ENCODE measurements at places on chromosomes 5 and 9.

DNA sequence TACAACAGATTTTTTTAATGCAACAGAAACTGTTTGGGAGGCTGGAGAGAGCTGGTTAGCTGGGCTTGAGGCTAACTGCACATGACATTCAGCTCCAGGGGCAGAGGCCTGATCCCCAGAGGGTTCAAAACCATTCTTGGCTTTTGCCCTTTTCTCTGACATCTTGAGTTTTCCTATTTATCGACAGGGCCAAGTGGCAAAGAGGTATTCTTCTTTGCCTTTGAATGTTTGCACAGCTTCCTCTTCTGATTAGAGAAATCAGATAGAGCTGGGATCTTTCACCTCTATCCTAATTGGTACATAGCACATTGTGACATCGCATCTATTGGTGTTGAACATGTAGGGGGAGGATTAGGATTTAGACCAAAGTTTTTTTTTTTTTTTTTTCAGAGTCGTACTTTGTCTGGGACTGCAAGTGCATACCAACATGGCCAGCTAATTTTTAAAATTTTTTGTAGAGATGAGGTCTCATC, 143.7 kb downstream of the ACTBL2 start:
- no peak overlapping the region for H3K4me3 ChIP-seq
- no peak overlapping the region for H3K27ac ChIP-seq
- no peak for DNase-seq

DNA sequence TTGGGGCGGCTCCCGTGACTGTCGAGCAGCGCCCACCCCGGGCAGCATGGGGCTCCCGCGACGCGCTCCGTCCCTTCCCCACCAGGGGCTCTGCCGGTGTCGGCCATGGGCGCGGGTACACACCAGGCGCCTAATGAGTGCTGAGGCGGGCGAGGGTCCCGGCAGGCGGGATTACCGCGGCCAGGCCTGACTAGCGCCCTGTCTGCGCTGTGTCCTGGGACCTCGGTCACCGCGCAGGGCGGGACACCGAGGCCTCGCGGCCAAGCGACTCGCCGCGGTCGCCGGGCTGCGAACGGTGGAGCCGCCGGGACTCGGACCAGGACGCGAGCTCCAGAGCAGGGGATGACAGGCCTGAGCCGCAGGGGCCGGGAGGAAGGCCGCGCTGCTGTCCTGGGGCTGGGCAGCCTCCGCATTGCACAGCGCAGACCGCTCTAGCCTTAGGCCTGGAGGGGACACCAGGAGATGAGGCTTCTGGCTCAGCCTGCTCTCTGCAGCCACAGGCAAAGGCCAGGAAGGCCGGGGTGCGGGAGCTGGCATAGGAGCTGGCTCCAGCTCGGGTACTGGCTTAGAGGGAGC, 14.1 kb downstream of the LCN10 start:
- H3K4me3 ChIP-seq: peak overlapping the region; percentile 63
- H3K36me3 ChIP-seq: peaks cover 30% of the 10 kb centered on the region
- no peak overlapping the region for H3K27ac ChIP-seq
- DNase-seq: no peak
- peaks cover 37% of the 10 kb centered on the region for H3K4me1 ChIP-seq
- H3K27me3 ChIP-seq: no peaks in the 10 kb centered on the region

GRCh38 chr5:139839918-139840317, 44.3 kb downstream of the PSD2 start:
- no peaks in the 10 kb centered on the region for H3K4me1 ChIP-seq
- H3K27ac ChIP-seq: no peak overlapping the region
- H3K4me3 ChIP-seq: no peak overlapping the region
- H3K27me3 ChIP-seq: peaks cover 21% of the 10 kb centered on the region

- H3K27me3 ChIP-seq: peaks cover 1% of the 10 kb centered on the region
- no peak overlapping the region for H3K4me3 ChIP-seq
- H3K36me3 ChIP-seq: no peaks in the 10 kb centered on the region
- H3K27ac ChIP-seq: no peak overlapping the region
- H3K4me1 ChIP-seq: no peaks in the 10 kb centered on the region
Measured at GRCh38 chr5:174491265-174491664, 233.1 kb upstream of the MSX2 start.

DNA sequence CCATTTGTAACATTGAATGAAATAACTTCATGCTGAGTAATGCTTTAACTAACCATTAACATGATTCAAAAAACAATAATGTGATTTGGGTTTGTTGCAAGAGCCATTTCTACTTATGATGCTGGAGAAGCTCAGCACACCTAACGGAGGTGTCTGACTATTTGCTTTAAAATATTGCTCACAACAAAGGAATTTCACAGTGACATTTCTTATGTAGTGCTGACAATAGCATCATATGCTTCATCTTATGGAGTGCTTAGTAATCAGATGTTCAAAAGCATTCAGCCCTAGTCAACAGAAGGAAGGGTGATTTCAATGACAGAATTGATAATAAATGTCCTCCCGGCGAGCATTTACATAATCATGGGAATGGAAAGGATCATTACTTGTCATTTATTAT, 1003.3 kb upstream of the COX7C start:
- no peak for DNase-seq
- no peak overlapping the region for H3K4me3 ChIP-seq
- no peaks in the 10 kb centered on the region for H3K27me3 ChIP-seq
- H3K27ac ChIP-seq: no peak overlapping the region

DNA sequence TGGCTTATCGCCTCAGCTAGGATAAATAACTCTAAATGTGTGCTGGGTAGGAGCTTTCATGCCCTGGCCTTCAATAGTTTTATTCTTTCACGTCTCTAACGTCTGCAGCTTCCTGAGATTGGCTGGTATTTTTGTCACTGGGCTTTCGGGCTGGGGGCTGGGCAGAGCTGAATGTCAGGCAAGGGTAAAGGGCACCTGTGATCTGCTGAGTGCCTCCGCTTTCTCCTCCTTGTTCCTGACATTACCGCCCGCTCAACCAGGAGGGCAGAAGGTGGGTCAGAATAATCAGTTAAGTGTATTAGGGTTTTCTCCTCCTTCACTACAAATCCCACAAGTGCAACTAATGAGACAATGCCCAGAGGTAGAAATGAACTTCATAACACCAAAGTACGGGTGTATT, 216.6 kb downstream of the TSSK1B start:
- H3K4me1 ChIP-seq: no peaks in the 10 kb centered on the region
- no peak overlapping the region for H3K27ac ChIP-seq
- no peaks in the 10 kb centered on the region for H3K27me3 ChIP-seq
- no peaks in the 10 kb centered on the region for H3K36me3 ChIP-seq

- no peak overlapping the region for H3K4me3 ChIP-seq
- H3K36me3 ChIP-seq: no peaks in the 10 kb centered on the region
- H3K27me3 ChIP-seq: peaks cover 41% of the 10 kb centered on the region
- no peaks in the 10 kb centered on the region for H3K4me1 ChIP-seq
- no peak overlapping the region for H3K27ac ChIP-seq
- no peak for DNase-seq
Measured at GRCh38 chr9:1057910-1058309, 7.8 kb downstream of the DMRT2 start.

DNA sequence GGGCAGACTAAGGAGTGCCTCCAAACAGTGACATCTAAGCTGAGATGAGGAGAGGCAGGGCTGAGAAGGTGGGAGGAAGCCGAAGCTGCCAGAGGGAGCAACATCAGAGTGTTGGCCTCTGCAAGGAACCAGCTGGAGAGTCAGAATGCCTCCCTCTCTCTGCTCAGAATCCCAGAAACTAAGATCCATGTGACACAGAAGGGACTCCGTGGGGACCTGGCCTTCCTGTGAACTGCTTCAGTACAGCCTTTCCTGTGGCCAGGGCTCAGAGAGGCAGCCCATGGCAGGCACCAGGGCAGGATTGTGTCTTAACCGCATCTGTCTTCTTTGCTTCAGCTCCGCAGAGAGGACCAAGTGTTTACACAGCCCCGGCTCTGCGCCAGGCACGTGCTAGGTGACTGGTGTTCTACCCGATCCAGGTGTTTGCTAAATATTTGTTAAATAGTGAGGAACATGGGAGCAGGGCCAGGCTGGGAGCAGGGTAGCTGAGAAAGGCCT, 33.5 kb downstream of the KCNMB1 start:
- no peak for DNase-seq

DNA sequence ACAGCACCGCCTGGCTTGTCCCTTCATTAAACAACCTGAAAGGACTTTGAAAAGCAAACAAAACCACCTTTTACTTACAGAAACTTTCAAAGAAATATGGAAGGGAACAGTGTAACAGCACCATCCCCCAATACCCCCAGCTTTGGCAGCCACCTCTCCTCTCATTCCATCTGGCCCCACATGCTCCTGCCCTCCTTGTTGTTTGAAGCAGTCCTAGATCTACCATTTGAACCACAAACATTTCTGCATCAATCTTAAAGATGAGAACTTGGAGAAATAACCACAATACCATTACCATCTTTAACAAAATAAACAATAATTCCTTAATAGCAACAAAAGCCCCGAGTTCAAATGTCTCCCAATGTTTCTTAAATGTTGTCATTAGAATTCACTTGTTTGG, 17.8 kb upstream of the COL15A1 start:
- no peaks in the 10 kb centered on the region for H3K4me1 ChIP-seq
- H3K36me3 ChIP-seq: no peaks in the 10 kb centered on the region
- no peak overlapping the region for H3K27ac ChIP-seq
- no peak overlapping the region for H3K4me3 ChIP-seq

DNA sequence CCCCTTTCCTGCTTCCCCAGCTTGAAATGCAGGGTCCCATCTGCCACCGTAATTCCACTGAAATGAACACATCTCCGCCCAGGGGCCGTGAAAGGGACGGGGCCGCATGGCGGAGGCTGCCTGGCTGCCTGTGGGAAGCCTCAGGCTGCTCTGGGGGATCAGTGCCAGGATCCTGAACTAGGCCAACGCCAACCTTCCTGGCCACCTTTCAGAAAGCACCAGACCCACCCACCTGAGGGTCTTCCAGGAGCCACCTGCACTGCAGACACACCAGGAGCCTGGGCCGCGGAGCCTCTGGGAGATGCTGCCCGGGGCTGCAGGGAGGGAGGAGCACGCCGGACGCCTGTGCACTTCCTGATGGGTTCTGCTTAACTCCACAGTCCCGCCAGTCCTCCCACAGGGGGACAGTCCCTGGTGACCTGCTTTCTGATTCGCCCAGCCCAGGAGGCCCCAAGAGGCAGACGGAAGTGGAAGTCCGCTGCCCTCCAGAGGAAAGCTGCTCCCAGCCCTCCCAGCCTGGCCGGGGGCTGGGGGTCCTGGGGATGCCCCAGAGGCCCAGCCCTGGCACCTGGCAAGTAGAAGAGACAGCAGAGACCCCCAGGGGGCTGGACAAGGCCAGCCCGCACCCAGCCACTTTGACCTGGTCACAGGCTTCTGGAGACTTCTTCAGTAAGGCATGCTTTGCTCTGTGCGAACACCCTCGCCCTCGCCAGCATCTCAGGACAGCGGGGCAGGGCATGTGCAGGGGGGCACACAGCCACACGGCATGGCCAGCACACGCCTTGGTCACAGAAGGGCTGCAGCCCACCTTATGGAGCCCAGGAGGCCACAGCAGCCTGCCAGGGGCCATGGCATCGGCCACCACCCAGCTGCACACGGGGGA, at the start of gene CARD9:
Gene CARD9, minus strand, starts transcription at position 370 of the 883 bp plus-strand sequence. CDS start 1,591 bp downstream, outside the sequence.
- peaks cover 4% of the 10 kb centered on the region for H3K36me3 ChIP-seq
- no peaks in the 10 kb centered on the region for H3K4me1 ChIP-seq
- DNase-seq: no peak
- H3K4me3 ChIP-seq: no peak within 1 kb of the TSS
- no peaks in the 10 kb centered on the region for H3K27me3 ChIP-seq

DNA sequence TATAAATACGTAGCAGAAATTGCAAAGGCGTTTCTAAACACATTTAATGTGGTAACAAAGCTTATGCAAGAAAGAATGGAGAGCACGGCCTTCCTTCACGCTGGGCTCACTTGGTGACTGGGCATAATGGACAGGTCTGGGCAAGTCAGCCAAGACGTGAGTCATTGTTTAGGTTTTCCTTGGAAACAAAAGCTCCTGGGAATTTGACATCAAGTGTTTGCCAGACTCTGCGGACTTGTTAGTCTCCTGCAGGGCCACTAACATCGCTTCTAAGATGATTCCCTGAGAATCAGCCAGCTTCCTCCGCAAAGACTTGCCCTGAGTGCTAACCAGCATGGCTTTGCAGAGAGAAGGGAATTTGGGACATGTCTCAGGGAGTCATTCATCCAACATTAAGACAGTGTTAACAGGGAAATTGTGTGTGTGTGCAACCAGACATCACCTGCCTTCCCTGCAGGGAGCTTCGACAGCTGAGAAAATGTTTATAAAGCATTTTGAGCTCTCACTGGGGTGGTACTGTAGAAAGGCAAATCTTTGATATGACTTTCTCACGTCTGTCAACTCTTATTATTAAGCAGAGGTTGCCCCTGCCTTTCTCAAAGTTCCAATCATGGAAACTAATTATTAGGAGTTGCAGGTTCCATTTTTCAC, 182.5 kb downstream of the NTRK2 start:
- H3K36me3 ChIP-seq: no peaks in the 10 kb centered on the region
- no peaks in the 10 kb centered on the region for H3K4me1 ChIP-seq
- peaks cover 1% of the 10 kb centered on the region for H3K27me3 ChIP-seq
- no peak overlapping the region for H3K4me3 ChIP-seq
- H3K27ac ChIP-seq: no peak overlapping the region
- DNase-seq: no peak

DNA sequence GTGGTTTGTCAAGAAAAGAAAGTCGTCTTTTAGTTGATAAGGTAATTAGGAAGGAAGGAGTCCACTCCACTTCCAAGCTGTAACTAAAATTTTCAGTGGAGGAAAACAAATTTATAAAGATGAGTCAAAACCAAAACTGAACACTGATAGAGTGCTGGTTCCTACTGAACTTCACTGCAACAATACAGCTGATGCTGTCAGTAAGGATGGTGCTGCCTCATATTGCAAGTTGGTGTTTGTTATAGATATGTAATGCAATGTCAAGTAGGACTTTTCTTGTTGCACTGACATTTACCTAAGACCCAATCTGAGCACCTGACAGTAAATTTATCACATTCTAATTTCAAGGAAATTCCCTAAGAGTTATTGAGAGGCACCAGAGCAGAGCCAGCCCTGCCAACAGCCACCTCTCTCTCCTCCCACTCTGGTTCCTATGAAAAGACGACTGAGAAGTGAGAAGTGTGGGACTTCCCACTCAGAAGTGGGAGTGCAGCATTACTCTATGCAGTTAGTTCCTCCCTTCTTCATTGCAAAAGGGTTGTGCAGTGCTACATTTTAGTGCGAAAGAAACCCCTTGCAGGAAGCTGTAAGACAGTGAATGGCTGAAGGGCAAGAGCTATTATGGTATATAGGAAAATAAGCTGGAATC, 350.8 kb downstream of the NFIB start:
- H3K27me3 ChIP-seq: no peaks in the 10 kb centered on the region
- no peaks in the 10 kb centered on the region for H3K4me1 ChIP-seq
- no peak for DNase-seq

DNA sequence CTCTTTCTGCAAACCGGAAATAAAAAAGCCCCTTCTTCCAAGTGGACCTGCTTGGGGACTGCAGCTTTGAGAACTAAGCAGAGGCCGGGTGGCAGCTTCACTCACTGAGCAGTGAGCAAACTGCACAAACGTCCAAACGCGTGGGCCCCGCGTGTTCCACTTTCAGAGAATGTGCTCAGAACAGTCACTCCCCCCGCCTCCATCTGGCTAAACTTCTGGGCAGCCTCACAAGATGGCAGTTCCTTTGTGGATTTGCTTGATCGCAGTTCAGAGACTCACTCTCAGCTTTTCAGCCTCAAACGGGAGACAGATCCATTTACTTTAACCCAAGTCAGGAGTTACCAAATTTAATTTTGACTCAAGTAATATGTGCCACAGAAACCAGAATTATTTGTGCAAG, 216.6 kb downstream of the TLE1 start:
- no peak overlapping the region for H3K27ac ChIP-seq
- H3K4me3 ChIP-seq: no peak overlapping the region
- H3K36me3 ChIP-seq: no peaks in the 10 kb centered on the region
- H3K4me1 ChIP-seq: no peaks in the 10 kb centered on the region

GRCh38 chr5:177162379-177162778, 28.8 kb downstream of the NSD1 start:
- H3K27me3 ChIP-seq: no peaks in the 10 kb centered on the region
- peaks cover 12% of the 10 kb centered on the region for H3K36me3 ChIP-seq
- no peak for DNase-seq
- peaks cover 4% of the 10 kb centered on the region for H3K4me1 ChIP-seq
- H3K4me3 ChIP-seq: no peak overlapping the region
- H3K27ac ChIP-seq: no peak overlapping the region
